ENCODE measurements at places on chromosomes 4 and X.
A peak's percentile ranks its signal among the peaks of the same experiment; 100 is the strongest.

- DNase-seq: peak; percentile 33
Measured at GRCh38 chr4:142463206-142463605, 382.9 kb downstream of the INPP4B start.

DNA sequence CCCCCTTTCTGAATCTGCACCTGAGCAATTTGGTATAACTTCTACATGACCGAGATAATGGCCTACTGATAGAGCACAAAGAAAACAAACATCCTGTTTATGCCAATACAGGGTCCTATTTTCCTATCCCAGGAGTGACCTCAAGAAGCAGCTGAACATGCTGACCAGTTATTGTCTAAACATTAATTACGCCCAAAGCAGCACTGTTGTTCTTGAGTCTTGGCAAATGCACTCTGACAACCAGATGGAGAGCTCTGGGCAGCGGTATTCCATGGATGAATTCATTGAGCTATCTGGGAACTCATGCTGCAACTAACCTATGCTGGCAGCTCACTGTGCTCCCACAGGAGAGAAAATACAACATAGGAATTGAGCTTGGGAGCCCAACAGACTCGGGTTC is 52.6 kb downstream of the PCYT1B start:
- DNase-seq: no peak

GRCh38 chrX:119690921-119691716 is 1.8 kb downstream of the SEPTIN6 start:
- DNase-seq: no peak

- DNase-seq: no peak
Measured at GRCh38 chr4:58760100-58760499, 1649.9 kb upstream of the IGFBP7 start.

DNA sequence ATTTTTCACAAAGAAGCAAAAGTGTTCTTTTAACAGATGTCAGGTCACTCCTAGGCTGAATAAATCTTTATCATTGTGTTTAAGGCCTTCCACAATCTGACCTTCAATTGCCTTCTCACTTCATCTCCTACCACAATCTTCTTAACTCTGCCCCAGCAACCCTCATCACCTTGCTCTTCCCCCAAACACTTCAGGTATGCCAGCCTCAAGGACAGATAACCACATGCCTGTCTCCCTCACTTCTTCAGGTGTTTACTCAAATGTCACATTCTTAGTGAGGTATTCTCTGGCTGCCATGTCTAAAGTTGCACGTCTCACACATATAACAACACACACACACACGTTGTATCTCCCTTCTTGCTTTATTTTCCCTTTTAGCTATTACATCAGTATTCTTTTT is 146.5 kb downstream of the ANKRD50 start:
- no peak for DNase-seq

GRCh38 chr4:9808077-9808476 is 26.6 kb downstream of the DRD5 start:
- no peak for DNase-seq

- DNase-seq: no peak
Measured at GRCh38 chr4:4582653-4583052, 40.8 kb upstream of the STX18 start.

- no peak for DNase-seq
Measured at GRCh38 chr4:6804082-6804752, 21.7 kb downstream of the KIAA0232 start.

DNA sequence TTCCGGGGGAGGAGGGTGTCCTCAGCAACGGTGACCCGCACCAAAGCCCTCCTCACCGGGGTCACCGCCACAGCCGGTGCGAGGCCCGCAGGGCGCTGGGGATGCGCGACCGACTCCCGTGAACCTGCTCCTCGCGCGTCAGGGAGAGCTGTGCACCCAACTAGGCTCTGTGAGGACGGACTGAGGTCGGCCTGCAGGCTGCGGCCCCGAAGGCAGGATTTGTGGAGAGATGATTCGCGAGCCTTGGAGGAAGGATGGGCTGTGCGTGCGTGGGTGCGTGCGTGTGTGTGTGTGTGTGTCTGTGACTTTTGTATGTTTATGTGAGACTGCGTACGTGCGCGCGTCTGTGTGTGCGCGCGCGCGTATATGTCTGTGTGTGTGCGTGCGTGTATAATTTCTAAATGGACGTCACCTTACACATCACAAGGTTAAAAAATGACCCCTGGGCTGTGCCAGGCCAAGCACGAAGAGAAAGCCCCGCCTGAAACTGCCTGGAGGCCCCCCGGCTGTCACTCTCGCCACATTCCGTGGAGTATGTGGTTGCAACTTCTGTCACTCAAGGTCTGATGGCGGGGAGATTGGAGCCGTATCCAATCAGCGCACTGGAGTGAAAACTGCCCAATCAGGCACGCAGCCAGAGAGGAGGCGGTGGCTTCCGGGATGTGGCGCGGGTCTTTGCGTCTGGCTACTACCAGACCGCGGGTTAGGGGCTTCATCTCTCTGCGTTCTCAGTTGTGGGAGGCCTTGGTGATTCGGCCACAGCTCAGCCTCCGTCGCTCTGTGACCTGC is at the start of gene ZNF141:
Gene ZNF141, plus strand, starts transcription at position 672 of the 789 bp plus-strand sequence. CDS start 170 bp downstream, outside the sequence.
- peak; percentile 98 for DNase-seq

DNA sequence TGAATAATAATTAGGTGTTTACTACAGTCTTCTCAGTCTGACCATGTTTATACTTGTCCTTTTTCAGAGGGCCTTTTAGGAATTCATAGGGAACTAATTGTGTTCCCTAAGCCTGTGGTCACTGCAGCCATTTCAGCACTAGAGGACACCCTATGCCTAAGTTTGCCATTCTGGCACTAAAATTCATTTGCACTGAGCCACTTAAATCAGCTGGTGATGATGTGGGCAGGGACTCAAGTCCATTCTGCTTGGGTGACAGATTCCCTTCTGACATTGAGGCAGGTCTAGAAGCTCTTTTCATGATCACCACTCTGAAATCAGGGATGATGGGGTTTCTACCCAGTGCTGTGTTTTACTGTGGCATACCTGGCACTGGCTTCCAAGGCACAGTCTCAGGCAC is 1178.9 kb upstream of the DIAPH2 start:
- no peak for DNase-seq

- no peak for DNase-seq
Measured at GRCh38 chr4:5955201-5955821, 62.4 kb upstream of the CRMP1 start.

Measured in astrocyte of the spinal cord (primary cell).